Prostate gland (tissue), 2 donors: ENCODE measurements at places on chromosomes 12 and 14. TPM values are rescaled to one million over a fixed set of nuclear protein-coding genes. Genes with fewer than 3 reads are reported as not detected.
A peak's percentile ranks its signal among the peaks of the same experiment; 100 is the strongest.

DNA sequence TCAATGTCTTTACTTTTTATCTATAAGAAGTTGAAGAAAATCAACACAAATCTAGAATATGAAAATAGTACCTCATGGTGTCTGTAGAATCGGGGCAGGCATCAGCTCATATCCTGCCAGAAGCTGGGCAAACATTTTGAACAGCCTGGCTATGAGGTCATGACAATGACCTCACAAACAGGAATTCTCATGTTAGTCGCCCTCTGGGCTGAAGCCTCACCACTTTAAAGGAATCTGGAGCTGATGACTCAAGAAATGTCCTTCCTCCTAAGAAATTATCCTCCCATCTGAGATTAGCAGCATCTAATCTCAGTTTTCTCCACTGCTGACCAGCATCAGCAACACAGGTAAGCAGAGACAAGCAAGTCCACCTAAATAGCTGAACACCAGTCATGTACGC, 27.1 kb downstream of the CLIP1 start:
- no peaks in the 10 kb centered on the region for H3K27me3 ChIP-seq
- no peak overlapping the region for H3K4me3 ChIP-seq
- H3K4me1 ChIP-seq: peaks cover 9% of the 10 kb centered on the region
- H3K27ac ChIP-seq: no peak overlapping the region
- DNase-seq: no peak

DNA sequence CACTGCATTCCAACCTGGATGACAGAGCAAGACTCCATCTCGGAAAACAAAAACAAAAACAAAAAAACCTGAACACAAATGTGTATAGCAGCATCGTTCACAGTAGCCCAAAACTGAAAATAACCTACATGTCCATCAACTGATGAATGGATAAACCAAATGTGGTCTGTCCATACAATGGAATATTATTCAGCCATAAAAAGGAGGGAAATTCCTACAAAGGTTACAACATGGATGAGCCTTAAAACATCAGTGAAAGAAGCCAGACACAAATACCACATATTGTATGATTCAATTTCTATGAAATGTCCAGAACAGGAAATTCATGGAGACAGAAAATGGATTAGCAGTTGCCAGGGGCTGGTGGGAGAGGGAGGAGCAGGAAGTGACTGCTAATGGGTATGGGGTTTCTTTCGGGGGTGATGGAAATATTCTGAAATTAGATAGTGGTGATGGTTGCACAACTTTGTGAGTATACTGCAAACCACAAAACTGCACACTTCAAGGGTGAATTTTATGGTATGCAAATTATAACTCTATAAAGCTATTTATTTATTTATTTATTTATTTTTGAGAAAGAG, 4.0 kb downstream of the MYL2 start:
- H3K4me1 ChIP-seq: no peaks in the 10 kb centered on the region
- H3K36me3 ChIP-seq: no peaks in the 10 kb centered on the region
- H3K27me3 ChIP-seq: no peaks in the 10 kb centered on the region
- no peak for DNase-seq
- H3K4me3 ChIP-seq: no peak overlapping the region
- H3K27ac ChIP-seq: no peak overlapping the region

DNA sequence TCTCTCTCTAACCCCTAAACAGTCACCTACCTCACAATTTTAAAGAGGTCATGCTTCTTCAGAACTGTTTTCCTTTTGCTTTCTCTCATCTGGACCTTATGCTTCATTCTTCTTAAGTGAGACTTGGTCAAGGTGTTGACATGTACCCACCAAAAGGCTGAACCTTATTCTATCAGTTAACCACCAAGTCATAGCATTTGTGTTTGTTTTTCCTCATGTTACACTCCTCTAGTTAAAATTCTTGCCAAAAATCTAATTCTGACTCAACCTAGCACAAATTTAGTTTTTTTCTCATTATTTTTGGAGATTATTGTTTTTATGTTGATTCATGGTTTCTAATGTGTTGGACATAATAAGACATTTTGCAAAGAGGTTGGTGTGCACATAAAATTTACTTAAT, 578.6 kb downstream of the SLC16A7 start:
- H3K27ac ChIP-seq: no peak overlapping the region
- no peak for DNase-seq
- H3K4me1 ChIP-seq: no peaks in the 10 kb centered on the region

DNA sequence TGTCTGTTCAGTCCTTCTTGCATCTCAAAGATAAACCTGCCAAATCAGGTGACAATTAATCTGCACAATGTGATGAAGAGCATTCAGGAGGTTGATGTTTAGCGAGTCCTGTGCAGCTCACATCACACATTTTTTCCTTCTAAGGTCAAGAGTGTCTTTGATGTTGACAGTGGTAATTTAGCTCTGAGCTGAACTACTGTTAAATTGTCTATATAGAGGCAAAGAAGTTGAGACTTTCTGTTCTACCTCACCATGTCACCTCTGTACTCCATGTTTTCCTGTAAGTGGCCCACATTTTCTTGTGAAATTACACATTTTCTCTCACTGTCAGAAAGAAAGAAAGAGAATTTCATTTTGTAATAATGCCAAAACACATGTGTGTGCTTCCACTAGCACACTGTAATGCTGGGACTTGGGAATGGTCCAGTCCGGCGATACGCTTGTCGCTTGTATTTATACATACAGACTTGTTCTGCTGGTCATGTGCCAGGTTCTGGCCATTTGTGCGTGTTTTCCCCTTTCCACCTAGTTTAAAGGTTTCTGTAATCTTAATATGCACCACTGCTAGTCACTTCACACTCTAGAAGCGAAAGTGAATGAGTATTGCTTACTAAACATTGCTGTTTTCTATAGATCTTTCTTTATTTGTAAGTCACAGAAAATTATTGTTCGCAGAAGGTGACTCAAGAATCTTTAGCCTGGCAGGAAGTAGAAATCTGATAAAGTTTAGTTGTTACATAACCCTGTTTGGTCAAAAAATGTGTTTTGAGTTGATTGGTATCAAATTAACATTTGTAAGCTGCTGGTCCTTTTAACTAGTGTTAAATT, 328.9 kb downstream of the TMTC2 start:
- no peaks in the 10 kb centered on the region for H3K4me1 ChIP-seq
- no peak for DNase-seq
- H3K27me3 ChIP-seq: no peaks in the 10 kb centered on the region
- H3K36me3 ChIP-seq: no peaks in the 10 kb centered on the region
- no peak overlapping the region for H3K4me3 ChIP-seq

GRCh38 chr12:127133675-127134335, 1133.2 kb upstream of the TMEM132C start:
- DNase-seq: no peak
- H3K36me3 ChIP-seq: no peaks in the 10 kb centered on the region
- H3K27me3 ChIP-seq: no peaks in the 10 kb centered on the region
- no peaks in the 10 kb centered on the region for H3K4me1 ChIP-seq
- H3K27ac ChIP-seq: no peak overlapping the region

GRCh38 chr12:114041136-114041535, 75.0 kb upstream of the RBM19 start:
- no peaks in the 10 kb centered on the region for H3K4me1 ChIP-seq
- no peak overlapping the region for H3K4me3 ChIP-seq
- H3K27me3 ChIP-seq: no peaks in the 10 kb centered on the region
- DNase-seq: no peak
- H3K27ac ChIP-seq: no peak overlapping the region
- H3K36me3 ChIP-seq: no peaks in the 10 kb centered on the region

- no peaks in the 10 kb centered on the region for H3K27me3 ChIP-seq
- DNase-seq: no peak
- H3K36me3 ChIP-seq: no peaks in the 10 kb centered on the region
- no peaks in the 10 kb centered on the region for H3K4me1 ChIP-seq
- H3K27ac ChIP-seq: no peak overlapping the region
- H3K4me3 ChIP-seq: no peak overlapping the region
Measured at GRCh38 chr14:38710881-38711280, 392.2 kb downstream of the SEC23A start.

GRCh38 chr12:89514751-89515150, 9.8 kb downstream of the GALNT4 start:
- no peaks in the 10 kb centered on the region for H3K4me1 ChIP-seq
- no peaks in the 10 kb centered on the region for H3K36me3 ChIP-seq
- no peak for DNase-seq
- no peaks in the 10 kb centered on the region for H3K27me3 ChIP-seq
- H3K4me3 ChIP-seq: no peak overlapping the region

DNA sequence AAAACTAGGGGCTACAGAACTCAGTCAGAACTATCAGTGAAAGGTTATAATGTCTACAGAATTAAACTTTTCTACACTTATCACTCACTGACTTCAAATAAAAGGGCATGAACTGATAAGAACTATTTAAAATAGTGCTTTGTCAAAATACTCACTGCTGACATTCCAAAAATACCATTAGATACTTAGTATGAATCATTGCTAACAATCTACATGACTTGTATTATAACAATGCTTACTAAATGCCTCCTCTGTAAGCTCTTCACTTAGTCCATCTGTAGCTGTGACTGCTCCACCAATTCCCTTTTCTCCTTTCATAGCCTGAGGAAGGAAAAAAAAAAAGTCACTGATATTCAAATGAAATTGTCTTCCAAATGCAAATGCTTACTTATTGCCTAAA, 17.0 kb downstream of the NFYB start:
- no peaks in the 10 kb centered on the region for H3K36me3 ChIP-seq
- H3K27me3 ChIP-seq: no peaks in the 10 kb centered on the region
- H3K4me3 ChIP-seq: no peak overlapping the region
- H3K4me1 ChIP-seq: no peaks in the 10 kb centered on the region
- DNase-seq: no peak

GRCh38 chr12:123973552-123974341, 732 bp downstream of the ZNF664 start:
- peak overlapping the region; percentile 91 for H3K27ac ChIP-seq
- no peaks in the 10 kb centered on the region for H3K36me3 ChIP-seq
- peaks cover 2% of the 10 kb centered on the region for H3K4me1 ChIP-seq

- no peaks in the 10 kb centered on the region for H3K36me3 ChIP-seq
- H3K27me3 ChIP-seq: no peaks in the 10 kb centered on the region
- no peaks in the 10 kb centered on the region for H3K4me1 ChIP-seq
- peak; percentile 33 for DNase-seq
- peak within 1 kb of the TSS; percentile 85 for H3K27ac ChIP-seq
Measured at GRCh38 chr12:6827982-6828780, at the start of gene P3H3. TSS of gene P3H3 (plus strand) at chr12:6828407. CDS start at chr12:6828441, 34 bp downstream.

DNA sequence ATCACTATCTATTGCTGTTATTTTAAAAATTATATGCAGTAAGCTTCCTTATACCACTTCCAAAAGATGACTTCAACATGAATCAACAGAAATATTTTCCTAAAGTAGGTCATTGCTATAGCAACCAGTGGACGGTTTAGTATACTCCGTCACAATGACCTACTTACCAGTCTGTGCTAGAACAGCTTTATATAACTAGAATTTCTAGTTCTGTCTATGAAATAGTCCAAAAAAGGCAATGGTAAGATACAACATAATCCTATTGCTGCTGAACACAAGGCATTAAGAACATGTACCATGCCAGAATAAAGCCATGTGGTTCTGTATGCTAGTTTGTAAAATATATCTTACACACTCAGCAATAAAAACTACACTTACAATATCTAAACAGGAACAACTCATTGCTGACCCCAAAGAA, 40.7 kb upstream of the MTERF2 start:
- no peaks in the 10 kb centered on the region for H3K27me3 ChIP-seq
- no peaks in the 10 kb centered on the region for H3K36me3 ChIP-seq
- H3K4me1 ChIP-seq: peaks cover 5% of the 10 kb centered on the region
- H3K27ac ChIP-seq: peak overlapping the region; percentile 81
- no peak overlapping the region for H3K4me3 ChIP-seq

DNA sequence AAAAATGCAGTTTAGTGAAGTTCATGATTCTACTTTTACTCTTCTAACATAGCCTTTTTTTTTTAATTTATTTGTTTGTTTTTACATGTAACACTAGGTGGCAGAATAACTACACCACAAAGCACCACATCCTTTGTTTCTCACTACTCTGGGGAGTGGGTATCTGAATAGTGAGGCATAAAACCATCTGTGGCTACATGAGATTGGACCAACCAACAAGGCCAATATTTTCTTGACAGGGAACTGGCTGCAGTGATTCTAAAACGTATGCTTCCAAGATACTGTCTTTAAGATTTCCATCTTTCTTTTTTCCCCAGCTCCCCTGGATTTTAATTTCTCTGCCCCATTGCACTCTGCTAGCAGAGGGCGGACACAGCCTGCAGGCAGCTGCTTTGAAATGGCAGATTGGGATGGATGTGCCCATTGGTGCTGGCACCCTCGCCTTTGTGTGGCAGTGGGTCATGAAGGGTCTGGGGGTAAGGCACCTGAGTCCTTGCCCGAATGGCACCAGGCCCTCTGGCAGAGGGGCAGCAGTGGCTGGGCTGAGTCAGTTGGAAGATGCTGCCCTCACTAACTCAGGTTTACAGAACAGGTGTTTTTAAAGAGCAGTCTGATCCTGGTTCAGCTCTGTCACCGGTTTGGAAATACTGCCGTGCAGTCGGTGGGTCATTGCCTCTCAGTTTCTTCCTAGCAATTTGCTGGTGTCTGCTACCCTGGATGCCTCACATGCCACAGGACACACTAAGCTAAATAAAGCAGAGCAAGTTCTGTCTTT, 429.1 kb downstream of the RAD51B start:
- H3K27me3 ChIP-seq: no peaks in the 10 kb centered on the region
- peaks cover 7% of the 10 kb centered on the region for H3K4me1 ChIP-seq
- H3K36me3 ChIP-seq: no peaks in the 10 kb centered on the region
- H3K27ac ChIP-seq: peak overlapping the region; percentile 69

DNA sequence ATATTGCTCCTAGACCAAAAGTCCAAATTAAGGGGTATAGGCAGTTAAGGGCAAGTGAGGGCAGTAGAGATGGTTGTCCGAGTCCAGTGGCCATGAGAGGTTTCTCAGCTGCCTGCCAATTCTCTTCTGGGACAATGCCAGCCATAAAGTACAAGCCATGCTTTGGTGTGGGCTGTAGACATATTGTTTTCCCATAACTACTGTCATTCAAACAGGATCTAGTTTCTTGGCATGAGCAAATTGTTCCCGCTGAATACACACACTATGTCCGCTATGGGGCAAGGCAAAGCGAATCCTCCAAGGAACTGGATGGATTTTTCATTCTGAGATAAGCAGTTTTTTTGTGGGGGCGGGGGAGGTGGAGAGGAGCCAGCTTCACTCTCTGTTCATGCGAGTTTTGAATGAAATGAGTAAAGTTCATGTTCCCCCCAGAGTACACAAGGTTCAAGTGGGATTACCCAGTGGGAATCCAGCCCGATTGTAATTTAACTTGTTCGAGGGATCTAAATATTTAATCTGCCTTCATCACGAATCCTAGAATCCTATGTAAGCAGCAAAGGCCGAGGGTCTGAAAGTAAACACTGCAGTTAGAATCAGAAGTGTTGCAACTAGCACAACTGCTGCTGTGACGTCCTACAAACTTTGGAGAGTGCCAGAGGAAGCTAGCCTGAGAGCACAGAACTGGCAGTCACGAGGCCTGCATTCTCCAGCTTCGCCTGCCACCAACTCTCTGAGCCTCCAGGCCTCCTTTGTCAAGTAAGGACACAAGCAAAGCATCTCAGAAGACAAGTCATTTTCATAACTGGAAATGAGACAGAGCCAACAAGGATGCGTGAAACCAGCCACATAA, 137.0 kb downstream of the CRADD start:
- H3K4me3 ChIP-seq: no peak overlapping the region
- DNase-seq: peak; percentile 93
- H3K4me1 ChIP-seq: peaks cover 43% of the 10 kb centered on the region

TAS2R42 gene
- total RNA-seq: not detected

TSPAN31 gene
- total RNA-seq: 127 TPM

KRT2 gene
- total RNA-seq: 5.1 TPM

STYX gene
- total RNA-seq: 16.6 TPM

RBP5 gene
- 3.5 TPM for total RNA-seq

PZP gene
- total RNA-seq: 0.62 TPM
